ENCODE measurements at places on chromosomes 11 and 22.

- no peak overlapping the region for H3K4me3 ChIP-seq
- H3K27me3 ChIP-seq = no peaks in the 10 kb centered on the region
- no peak overlapping the region for H3K27ac ChIP-seq
These were observed 35.7 kb downstream of the LRRC32 start for GRCh38 chr11:76634886-76635285.

GRCh38 chr11:11710556-11710955, 88.8 kb upstream of the GALNT18 start:
- no peaks in the 10 kb centered on the region for H3K36me3 ChIP-seq
- H3K27ac ChIP-seq = no peak overlapping the region
- H3K27me3 ChIP-seq = no peaks in the 10 kb centered on the region
- no peak for DNase-seq

- H3K27ac ChIP-seq = no peak overlapping the region
- H3K36me3 ChIP-seq = no peaks in the 10 kb centered on the region
- no peaks in the 10 kb centered on the region for H3K27me3 ChIP-seq
- H3K4me1 ChIP-seq = peaks cover 38% of the 10 kb centered on the region
- H3K4me3 ChIP-seq = no peak overlapping the region
- no peak for DNase-seq
These were observed 484.2 kb upstream of the LRRC4C start for GRCh38 chr11:41943656-41944055.

- H3K4me3 ChIP-seq = no peak overlapping the region
- H3K27me3 ChIP-seq = no peaks in the 10 kb centered on the region
- no peak for DNase-seq
- peak overlapping the region; percentile 60 for H3K27ac ChIP-seq
These were observed 54.1 kb downstream of the MCAM start for GRCh38 chr11:119262668-119263351.

DNA sequence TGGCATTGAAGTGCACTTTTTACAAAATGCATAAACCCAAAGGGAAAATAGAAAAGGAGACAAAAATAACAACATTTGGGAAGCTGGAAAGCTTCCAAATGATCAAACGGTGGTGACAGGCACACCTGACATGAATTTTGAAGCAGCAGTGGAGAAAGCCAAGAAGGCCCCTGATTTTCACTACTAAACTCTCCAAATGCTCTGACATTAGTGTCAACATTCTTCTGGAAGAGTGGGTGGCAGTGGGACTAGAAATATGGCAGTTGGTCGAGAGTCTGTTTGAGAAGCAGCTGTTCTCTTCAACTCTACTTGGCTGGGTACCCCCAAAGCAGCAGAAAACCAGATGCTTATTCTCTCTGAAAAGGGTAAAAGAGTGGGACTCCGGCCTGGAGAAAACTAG, 12.3 kb upstream of the APOA5 start:
- no peak for DNase-seq
- no peak overlapping the region for H3K27ac ChIP-seq
- no peak overlapping the region for H3K4me3 ChIP-seq

DNA sequence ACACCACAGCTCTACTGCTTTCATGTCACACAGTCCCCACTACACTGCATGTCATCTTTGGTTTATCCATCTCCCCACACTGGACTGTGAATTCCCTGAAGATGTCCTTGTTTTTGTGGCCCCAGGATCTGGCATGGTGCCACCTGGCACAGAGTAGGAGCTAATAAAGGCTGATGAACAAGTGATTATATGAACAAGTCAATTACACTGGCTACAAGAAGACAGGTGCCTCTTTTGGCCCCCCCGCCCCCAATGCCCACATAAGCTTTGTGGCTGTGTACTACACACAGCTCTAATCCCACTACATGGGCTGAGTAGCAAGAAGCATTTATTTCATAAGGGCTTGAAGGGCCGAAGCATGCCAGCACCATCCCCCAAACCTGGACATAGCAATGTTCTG, 24.7 kb downstream of the PLEKHA7 start:
- H3K27me3 ChIP-seq = no peaks in the 10 kb centered on the region
- DNase-seq = no peak
- H3K4me3 ChIP-seq = no peak overlapping the region
- H3K4me1 ChIP-seq = peaks cover 45% of the 10 kb centered on the region
- 0 out of 2 replicates have a peak, but pooled peaks cover 2% of the 10 kb centered on the region for H3K36me3 ChIP-seq

- H3K4me1 ChIP-seq = 0 out of 2 replicates have a peak, but pooled peaks cover 8% of the 10 kb centered on the region
- no peaks in the 10 kb centered on the region for H3K36me3 ChIP-seq
- no peak overlapping the region for H3K27ac ChIP-seq
- no peak overlapping the region for H3K4me3 ChIP-seq
These were observed 84.6 kb upstream of the NNMT start for GRCh38 chr11:114211444-114212121.

DNA sequence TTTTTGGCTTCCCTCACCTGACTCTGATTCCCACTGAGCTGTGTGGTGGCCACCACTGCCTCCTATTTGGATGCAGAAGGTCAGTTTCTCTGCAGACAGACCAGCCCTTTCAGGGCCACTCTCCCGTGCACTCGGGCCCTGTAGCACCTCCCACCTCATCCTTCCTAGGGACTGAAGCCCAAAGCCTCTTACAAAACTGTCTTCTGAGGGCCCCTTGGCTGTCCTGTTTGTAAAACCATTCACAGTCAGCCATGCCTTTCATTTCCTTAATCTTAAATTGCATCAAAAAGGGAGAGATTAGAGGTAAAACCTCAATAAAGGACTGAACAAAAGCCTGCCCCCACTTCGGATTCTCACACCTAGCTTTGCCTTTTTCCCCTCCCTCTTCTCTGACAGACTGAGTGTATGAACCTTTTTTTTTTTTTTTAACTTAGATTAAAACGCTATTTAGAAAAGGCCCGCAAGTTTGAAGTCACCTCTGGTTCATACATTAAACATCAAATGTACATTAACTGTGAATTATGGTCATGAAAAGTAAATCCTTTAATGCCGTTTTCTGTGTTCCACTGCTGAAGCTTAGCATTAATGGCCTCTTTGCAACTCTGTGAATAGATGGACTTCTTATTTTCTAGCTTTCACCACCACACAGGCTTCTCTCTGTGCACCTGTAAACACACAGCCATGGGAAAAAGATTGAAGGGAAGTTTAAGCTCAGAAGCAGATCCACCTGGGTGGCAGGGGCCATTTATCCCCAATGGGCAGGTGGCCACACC, 247.2 kb upstream of the CADM1 start:
- H3K4me3 ChIP-seq = no peak overlapping the region
- H3K27me3 ChIP-seq = no peaks in the 10 kb centered on the region
- DNase-seq = no peak
- H3K27ac ChIP-seq = no peak overlapping the region
- H3K36me3 ChIP-seq = no peaks in the 10 kb centered on the region

GRCh38 chr11:12838463-12839123, 164.4 kb downstream of the TEAD1 start:
- H3K36me3 ChIP-seq = no peaks in the 10 kb centered on the region
- H3K27me3 ChIP-seq = no peaks in the 10 kb centered on the region
- peak overlapping the region; percentile 7 for H3K4me3 ChIP-seq
- peak; percentile 53 for DNase-seq
- peak overlapping the region; percentile 7 for H3K27ac ChIP-seq

DNA sequence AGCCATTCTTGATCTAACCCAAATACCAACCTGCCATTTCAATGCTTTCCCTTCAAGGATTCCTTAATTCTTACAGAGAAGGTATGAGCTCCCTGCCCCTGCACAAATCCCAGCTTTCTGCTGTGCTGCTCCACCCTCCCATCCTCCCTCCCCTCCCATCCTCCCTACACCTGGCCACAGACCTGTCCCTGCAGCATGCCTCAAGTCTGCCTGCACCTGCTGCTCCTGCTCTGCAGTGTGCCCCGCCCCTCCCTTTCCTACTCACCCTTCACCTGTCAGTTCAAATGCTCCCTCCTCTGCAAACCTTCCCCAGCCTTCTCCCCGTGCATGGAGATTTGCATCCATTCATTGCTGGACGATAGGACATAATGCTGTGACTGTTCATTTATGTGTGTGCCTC, 139.9 kb upstream of the NARS2 start:
- no peak overlapping the region for H3K4me3 ChIP-seq
- no peaks in the 10 kb centered on the region for H3K4me1 ChIP-seq
- no peaks in the 10 kb centered on the region for H3K27me3 ChIP-seq
- H3K27ac ChIP-seq = no peak overlapping the region
- DNase-seq = no peak
- H3K36me3 ChIP-seq = no peaks in the 10 kb centered on the region

DNA sequence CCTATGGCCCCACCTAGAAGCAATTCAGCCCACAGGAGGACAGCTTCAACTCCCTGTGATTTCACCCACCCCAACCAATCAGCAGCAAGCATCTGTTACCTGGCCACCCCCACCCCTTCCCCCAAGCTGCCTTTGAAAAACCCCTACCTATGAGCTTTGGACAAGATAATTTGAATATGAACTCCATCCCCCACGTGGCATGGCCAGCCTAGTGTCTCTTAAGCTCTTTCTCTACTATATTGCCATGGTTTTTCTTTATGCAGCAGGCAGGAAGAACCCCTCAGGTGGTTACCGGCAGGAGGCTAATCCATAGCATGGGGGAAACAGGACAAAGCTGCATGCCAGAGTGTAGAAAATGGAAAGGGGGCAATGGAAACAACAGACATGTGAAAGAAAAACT, 29.0 kb downstream of the CTSC start:
- H3K27ac ChIP-seq = no peak overlapping the region
- no peaks in the 10 kb centered on the region for H3K36me3 ChIP-seq
- H3K27me3 ChIP-seq = no peaks in the 10 kb centered on the region
- H3K4me3 ChIP-seq = no peak overlapping the region
- H3K4me1 ChIP-seq = 0 out of 2 replicates have a peak, but pooled peaks cover under 1% of the 10 kb centered on the region
- DNase-seq = no peak

DNA sequence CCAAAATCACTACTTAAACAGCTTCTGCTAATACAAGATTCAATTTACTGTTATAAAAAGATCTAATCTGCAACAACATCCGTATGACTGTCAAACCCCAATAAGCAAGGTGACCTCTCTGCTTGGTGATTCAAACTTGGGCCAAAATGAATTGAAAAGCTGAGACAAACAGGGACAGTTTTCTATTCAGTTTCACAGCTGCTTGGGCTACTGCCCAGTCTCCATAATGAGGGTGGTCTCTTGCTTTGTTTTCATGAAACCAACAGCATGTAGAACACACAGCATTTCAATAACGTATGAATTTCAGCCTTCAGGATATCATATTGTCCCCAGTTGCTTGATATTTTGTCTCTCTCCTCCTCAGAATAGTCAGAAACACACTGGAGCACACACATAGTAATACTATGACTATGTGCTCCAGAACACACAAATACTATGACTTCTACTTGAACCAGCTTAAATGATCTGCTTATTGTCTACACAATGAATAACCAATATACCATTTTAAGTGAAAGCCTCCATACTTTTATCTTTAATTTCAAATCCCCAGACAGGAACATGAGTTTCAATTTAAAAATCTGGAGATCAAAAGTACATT, 285.0 kb downstream of the TTC28 start:
- DNase-seq = no peak
- no peak overlapping the region for H3K27ac ChIP-seq
- H3K27me3 ChIP-seq = no peaks in the 10 kb centered on the region
- H3K4me3 ChIP-seq = no peak overlapping the region
- H3K4me1 ChIP-seq = no peaks in the 10 kb centered on the region

- H3K4me1 ChIP-seq = no peaks in the 10 kb centered on the region
- H3K27ac ChIP-seq = no peak overlapping the region
- no peak for DNase-seq
- no peaks in the 10 kb centered on the region for H3K36me3 ChIP-seq
- H3K27me3 ChIP-seq = no peaks in the 10 kb centered on the region
These were observed 84.1 kb upstream of the BARX2 start for GRCh38 chr11:129291546-129291945.

DNA sequence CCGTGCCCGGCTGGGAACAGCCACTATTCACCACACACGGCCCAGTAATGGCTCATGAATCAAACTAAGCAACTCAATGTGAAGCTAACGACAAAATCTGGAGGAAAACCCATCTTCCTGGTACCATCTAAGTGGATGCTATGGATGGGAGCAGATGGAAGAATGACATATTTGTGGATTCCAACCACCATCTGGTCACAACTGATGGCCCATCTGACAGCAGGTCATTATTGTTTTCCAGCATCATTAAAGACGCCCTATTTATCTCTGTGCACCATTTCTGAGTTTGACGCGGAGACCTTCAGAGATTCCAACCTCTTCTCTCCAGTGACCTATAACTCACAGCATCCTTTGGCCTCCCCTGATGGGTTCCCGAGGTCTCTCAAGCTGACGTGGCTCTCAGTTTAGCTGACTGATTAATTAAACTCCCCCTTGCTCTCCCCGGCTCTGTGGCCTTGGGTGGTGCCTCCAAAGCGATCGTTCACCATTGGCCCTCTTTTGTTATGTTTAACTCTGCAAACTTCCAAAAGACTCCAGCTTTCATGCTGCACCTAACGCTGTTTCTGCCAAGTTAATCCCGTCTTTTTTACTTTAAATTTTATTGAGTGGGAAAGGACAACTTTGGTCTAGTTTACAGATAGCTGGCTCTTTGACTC, 1514.4 kb downstream of the BRD1 start:
- no peaks in the 10 kb centered on the region for H3K4me1 ChIP-seq
- no peaks in the 10 kb centered on the region for H3K27me3 ChIP-seq
- no peaks in the 10 kb centered on the region for H3K36me3 ChIP-seq
- H3K27ac ChIP-seq = no peak overlapping the region

GRCh38 chr11:77770629-77771028, 49.9 kb downstream of the RSF1 start:
- no peak overlapping the region for H3K27ac ChIP-seq
- H3K36me3 ChIP-seq = no peaks in the 10 kb centered on the region
- H3K4me3 ChIP-seq = no peak overlapping the region
- no peaks in the 10 kb centered on the region for H3K4me1 ChIP-seq
- no peak for DNase-seq
- H3K27me3 ChIP-seq = no peaks in the 10 kb centered on the region

GRCh38 chr22:23856721-23857605, 712 bp upstream of the SLC2A11 start:
- peak; percentile 49 for DNase-seq
- H3K27ac ChIP-seq = peak overlapping the region; percentile 80
- peaks cover 6% of the 10 kb centered on the region for H3K4me1 ChIP-seq
- H3K4me3 ChIP-seq = peak overlapping the region; percentile 97
- H3K27me3 ChIP-seq = no peaks in the 10 kb centered on the region
- no peaks in the 10 kb centered on the region for H3K36me3 ChIP-seq

GRCh38 chr22:34102633-34103032, 182.4 kb upstream of the LARGE1 start:
- no peaks in the 10 kb centered on the region for H3K4me1 ChIP-seq
- H3K27me3 ChIP-seq = no peaks in the 10 kb centered on the region
- H3K27ac ChIP-seq = no peak overlapping the region

DNA sequence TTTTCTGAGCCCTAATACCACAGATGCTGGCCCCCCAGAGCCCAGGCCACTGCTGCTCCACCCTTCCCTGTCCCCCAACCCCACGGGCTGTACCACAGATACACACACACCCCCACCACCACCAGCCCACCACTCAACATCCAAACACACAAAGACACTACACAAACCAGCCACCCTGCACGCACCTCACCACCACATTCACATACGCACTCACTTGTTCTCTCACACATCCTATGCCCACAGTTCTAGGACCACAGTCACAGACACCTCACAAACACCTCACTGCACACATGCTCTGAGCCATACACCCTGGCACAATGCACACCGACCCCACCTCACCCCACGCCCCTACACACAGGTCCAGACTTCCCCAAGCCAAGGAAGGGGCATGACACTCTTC, 22.5 kb upstream of the OAF start:
- no peak overlapping the region for H3K27ac ChIP-seq
- H3K4me3 ChIP-seq = no peak overlapping the region
- no peaks in the 10 kb centered on the region for H3K36me3 ChIP-seq
- DNase-seq = no peak
- no peaks in the 10 kb centered on the region for H3K4me1 ChIP-seq
